HTR-8/SVneo (cell line): ENCODE measurements at places on chromosomes 13 and 19.

DNA sequence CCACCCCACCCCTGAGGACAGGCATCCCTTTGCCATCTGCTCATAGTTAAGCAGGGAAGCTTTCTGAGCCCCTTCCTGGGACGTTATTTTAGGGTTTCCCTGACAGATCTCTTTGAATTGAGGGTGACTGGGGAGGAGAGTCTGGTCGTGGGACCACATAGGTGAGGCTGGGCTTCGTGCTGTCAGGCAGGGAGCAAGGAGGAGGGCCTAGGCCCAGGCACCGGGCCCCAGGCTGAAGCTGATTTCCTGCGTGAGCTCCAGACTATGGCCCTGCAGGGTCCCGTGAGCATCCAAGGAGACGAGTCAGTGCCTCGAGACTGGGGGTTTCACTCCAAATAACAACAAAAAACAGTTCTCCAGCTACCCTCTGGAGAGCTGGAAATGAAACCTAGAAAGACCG is 60.4 kb downstream of the MYO9B start:
- no peak for DNase-seq

GRCh38 chr13:28171266-28171665 is 32.9 kb downstream of the PAN3 start:
- no peak for DNase-seq

DNA sequence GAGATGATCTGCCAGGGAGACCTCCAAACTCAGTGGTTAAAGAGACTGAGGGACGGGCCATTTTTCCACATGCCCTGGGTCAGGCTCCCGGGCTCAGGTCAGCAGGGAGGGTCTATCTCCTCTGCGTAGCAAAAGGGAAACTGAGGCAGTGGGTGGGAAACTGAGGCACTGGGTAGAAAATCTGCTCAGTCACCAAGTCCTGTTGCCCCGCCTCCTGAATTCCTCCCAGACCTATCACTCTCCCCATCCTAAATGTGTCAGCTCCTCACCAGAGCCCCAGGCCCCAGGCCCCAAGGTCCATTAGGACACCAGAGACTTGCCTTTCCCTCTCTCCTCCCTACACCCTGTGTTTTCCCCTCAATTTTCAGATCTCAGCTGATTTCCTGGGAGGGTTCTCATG is 2.4 kb downstream of the CD320 start:
- DNase-seq, result no peak

GRCh38 chr13:46721054-46721453 is 75.9 kb downstream of the ESD start:
- DNase-seq, result no peak

DNA sequence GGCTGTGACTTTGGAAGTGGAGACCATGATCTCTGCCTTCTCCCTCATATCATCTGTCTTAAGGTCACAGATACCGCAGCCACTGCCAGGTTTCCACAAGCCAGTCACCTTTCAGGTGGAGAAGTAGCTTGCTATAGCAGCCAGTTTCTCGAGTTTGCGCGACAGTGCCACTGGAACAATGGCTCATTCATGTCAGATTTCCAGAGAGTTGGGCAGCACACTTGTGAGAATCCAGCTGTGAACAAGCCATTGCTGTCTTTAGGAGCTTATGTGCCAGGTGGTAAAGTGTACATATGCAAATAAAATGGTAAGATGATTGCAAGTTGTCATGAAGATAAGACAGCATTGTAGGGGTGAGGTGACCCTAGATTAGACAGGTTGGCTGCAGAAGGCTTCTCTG is 22.3 kb downstream of the GARRE1 start:
- no peak for DNase-seq

GRCh38 chr13:105364191-105364590 is 1171.3 kb downstream of the EFNB2 start:
- DNase-seq, result no peak

GRCh38 chr19:35000647-35001501 is 751 bp downstream of the GRAMD1A start:
- no peak for DNase-seq

DNA sequence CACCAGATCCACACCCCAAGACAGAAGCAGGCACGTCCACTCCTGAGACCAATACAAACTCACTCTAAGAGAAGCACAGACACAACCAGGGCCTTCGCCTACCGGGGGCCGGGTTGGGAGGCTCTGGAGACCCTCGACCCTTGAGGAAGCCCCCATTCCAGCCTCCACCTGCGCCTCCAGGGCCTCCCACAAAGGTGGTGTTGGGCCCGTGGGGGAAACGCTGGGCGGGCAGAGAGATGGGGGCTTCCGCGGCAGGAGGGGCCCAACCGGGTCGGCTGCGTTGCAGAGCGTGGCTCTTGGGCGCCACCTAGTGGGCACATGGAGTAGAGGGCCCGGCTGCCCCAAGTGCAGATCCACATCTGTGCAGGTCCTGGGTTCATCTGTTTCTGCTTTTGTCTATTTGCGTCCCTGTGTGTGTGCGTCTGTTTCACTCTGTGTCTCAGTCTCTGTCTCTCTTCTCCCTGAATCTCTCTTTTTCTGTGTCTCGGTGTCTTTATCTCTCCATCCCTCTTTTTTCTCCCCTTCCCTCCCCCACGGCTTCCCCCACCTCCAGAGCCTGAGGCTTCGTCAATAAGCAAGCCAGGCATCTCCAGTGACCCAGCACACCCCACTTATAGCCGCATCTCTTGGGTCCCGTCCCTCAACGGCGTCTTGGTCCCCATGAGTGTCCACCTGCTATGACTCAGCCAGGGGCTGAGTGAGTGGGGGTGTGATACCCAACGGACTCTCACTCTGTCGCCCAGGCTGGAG is 10.5 kb upstream of the TINCR start:
- peak; percentile 75 for DNase-seq

DNA sequence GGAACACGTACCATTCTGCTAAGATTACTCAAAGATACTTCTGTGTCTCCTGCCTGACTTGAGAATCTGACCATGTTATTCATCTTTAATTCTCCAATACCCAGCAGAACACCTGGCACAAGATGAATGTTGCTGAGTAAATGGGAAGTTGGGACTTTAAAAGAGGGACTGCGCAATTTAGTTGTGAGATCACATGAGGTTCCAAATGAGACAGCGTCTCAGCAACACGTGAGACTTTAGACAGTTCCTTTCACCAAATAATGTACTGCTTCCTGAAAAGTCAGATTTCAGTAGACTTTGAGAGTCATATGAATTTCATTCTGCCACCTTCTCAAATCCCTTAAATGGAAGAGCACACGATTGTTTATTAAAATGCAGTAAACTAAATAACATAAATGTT is 36.7 kb downstream of the DOCK9 start:
- no peak for DNase-seq

DNA sequence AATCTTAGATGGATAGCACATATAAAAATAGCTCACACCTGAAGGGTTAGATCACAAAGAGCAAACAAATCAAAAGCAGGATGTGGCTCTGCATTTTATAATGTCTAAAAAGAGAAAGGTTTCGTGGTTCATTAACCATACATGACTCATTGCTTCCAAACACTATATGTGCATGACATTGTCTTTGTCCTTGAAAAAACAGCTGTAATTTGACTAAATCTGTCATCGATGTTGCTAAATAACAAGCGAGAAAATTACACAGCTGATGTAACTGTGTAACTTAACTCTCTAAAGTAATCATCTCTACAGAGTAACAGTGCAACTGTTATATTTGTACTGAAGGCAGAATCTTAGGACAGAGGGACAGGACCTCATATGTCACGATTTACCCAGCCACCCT is 383.1 kb upstream of the GPC6 start:
- no peak for DNase-seq

DNA sequence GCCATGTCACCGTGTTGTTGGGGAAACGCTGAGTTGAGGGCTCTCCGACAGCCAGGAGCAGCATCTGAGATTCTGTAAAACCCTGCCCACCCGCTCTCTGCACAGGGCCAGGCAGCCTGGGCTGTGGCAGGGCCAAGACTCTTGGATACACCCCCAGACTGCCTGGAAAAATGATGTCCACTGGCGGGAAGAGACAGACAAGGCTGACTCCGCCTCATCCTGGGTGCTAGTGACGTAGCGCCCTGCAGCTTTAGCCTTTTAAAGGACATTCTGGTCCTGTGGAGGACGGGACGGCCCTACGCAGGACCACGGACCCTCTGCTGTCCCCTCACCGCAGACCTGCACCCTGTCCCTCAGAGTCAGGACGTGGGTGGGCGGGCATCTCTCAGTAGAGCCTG is 20.7 kb upstream of the LILRA2 start:
- no peak for DNase-seq

DNA sequence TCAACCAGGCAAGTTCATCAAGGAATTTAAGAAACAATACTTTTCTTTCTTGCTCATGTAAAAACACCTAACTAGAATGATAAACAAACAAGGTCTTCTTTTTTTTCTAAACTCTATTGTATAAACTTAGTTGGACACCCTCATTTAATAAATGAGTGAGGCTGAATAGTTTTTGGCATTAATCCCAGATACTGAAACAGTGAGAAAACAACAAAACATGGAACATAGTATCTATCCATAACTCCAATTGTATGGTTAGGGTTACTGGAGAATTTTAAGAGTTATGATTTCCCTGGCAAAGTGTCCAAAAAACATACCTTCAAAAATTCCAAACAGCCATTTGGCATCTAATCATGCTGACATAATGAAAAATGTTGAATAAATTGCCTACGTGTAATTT is 5.8 kb upstream of the POMP start:
- no peak for DNase-seq

GRCh38 chr13:78977311-78977710 is 318.4 kb upstream of the OBI1 start:
- no peak for DNase-seq

DNA sequence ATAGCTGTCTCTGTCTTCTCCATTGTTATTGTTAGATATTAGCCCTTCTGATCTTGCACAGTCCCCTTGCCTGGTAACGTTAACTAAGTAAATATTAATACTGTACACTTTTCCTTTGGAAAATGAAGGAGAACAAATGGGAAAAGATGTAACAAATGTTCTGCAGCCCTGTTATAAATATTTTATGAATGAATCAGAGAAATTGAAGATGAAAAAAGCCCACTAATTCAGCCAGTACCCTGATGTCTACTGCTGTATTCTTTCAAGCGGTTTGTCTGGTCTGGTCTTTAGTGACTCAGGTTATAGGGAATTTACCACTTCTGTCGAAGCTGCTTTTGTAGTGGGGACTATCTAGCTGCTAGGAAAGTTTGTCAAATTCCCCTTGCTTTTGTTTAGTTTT is 121.0 kb downstream of the COG6 start:
- DNase-seq, result peak; percentile 14

GRCh38 chr13:112889351-112890290 is 79.4 kb upstream of the MCF2L start:
- DNase-seq, result no peak

GRCh38 chr19:43777163-43777695 is 3.5 kb downstream of the KCNN4 start:
- DNase-seq, result peak; percentile 76

DNA sequence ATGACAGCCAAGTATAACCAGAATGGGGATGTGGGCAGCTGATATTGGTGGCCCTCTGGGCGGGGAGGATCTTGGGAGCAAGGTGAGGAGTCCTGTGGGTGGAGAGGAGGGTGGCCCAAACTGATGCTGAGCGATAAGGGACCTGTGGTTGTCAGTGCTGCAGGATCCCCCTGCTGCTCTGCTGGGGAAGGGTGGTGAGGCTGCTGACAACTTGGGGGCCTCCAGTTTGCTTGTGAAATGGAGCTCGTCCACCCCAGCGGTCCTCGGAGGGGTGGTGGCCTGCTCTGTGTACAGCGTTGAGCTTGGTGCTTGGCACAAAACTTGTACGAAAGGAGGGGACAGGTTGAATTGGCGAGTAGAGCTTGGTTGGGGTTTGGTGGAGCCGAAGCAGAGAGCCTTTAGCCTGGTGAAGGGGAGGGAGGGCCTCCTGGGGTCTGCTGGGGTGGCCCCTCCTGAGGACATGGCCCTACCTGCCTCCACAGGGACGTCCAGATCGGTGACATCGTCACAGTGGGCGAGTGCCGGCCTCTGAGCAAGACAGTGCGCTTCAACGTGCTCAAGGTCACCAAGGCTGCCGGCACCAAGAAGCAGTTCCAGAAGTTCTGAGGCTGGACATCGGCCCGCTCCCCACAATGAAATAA is 2.9 kb downstream of the RPS11 start:
- no peak for DNase-seq

DNA sequence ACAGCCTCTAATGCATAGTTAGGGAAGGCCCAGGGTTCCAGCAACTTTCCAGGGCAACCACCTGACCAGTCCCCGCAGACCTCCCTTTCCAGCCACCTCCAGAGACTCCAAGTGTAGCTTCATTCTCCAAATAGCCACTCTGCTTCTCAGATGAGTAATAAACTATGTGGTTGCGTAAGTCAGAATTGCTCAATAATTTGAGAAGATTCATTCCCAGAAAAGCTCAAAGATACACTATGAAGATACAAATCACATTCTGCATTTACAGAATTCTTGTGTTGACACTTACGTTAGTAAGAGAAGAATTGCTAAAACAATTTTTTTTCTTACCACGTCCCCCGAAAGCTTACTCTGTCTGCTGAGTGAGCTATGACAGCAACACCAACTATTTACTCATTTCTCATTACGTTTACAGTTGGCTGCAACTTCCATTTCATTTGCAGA is 8.2 kb upstream of the LATS2 start:
- peak; percentile 67 for DNase-seq

GRCh38 chr19:47778954-47779351 is 450 bp downstream of the SELENOW start:
- DNase-seq, result no peak

DNA sequence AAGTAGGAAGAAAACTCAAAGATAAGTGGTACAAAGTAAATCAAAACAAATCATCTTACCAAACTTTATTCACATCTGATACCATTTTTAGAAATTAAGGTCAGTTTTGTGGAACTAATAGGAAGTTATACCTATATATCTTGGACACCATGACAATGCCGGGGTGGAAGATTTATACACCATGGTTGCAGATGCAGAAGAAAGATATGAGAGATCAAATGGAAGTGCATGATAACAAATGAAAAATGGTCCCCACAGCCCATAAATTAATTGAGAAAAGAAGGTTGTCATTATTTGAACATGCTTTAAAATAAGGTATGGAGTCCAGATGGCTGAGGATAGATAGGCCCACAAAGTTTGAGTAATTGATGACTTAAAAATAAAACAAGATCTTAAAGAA is 276.8 kb downstream of the TSHZ3 start:
- DNase-seq, result no peak

GRCh38 chr19:17947815-17948513 is 15.1 kb downstream of the CCDC124 start:
- peak; percentile 98 for DNase-seq

- no peak for DNase-seq
These were observed 21.9 kb downstream of the CCNE1 start for GRCh38 chr19:29833614-29834261.

- no peak for DNase-seq
These were observed 11.6 kb upstream of the CNMD start for GRCh38 chr13:52751196-52751595.
